MCF 10A (cell line): ENCODE measurements at places on chromosomes 4 and X.

DNA sequence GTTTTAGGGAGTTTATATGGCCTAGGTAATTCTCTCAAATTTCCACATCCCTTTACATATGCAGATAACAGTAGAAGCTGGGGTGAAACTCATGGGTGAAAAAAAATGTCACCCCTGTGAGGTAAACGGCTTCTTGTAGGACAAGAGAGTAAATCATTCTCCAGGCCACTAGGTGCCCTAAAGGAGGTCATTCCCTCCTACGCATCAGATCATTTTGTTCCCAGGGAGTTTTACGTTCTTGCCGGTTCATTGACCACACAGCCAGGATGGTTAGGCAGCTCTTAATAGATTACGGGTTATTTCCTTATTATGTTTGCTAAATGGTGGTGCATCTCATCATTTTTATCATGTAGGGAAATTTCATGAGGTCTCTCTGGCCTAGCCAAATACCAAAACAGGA is 225.8 kb upstream of the NOCT start:
- DNase-seq, result no peak

DNA sequence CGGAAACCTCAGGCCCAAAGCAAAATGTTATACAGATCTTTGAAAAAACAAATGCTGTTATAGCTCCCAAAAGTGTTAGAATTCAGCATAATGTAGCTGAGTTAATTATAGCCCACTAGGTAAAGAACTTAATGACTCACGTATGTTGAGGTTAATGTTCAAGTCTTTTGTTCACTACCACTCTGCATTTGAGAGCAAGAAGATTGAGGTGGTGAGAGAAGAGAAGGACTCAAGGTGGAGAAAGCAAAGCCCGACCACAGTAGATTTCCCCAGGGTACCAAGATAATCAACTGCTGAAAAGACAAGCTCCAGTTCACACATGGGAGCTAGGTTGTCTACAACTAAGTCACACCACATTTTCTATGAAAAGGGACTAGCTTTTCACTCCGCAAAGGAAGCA is 480.2 kb downstream of the DTHD1 start:
- no peak for DNase-seq

GRCh38 chrX:123983240-123983639 is 21.7 kb downstream of the STAG2 start:
- no peak for DNase-seq

DNA sequence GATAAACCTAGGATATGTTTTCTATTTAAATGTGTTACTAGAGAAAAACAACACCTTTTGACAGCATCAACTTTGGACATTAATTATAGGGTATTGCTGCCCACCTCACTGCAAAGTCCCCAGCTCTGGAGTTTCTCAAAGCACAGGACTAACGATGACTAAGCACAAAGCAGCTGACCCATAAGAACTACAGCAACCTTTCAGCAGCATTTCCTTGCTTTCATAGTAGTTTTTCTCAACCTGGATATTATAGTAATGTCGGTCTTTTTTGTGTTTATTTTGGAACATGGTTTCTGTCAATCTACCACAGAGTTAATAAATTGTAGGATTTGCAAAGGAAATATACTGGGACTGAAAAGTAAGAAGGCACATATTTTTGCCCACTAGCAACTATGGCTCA is 21.5 kb downstream of the HHIP start:
- peak; percentile 15 for DNase-seq

DNA sequence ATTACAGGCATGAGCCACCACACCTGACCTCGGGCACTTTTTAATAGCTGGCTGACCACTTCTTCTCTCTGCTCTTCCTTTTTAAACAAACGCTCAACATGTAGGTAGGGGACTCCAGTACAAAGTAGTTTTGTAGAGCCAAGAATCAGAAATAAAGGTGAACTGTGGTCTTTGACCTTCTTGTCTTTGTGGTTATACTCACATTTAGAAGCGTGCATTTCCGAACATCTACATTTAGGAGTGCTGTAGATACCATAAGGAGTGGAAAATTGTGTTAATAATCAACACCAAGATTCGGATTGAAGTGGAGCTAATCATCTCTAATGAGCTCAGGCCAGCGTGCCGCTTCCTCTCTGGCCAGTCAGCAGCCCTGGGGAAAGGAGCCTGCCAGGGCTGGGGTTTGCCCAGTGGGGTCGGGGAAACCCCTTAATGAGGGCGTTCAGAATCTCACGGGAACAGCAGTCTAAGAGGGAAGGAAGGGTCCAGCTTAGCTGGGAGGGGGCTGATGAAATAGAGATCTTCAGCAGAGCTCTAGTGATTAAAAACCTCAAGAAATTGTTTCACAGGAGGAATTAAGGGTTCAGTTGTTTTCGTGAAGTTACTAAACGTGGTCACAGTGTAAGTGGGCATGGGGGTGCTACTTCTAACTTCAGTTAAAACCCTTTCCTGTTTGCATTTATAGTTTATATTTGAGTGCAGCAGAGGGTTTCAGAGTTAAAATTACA is 81.2 kb downstream of the GAB1 start:
- DNase-seq, result no peak

- DNase-seq, result no peak
Observed at GRCh38 chr4:25937801-25938200, 23.8 kb downstream of the SMIM20 start.

- peak; percentile 83 for DNase-seq
Observed at GRCh38 chr4:39085891-39086290, 23.9 kb downstream of the KLHL5 start.

- peak; percentile 50 for DNase-seq
Observed at GRCh38 chrX:53682885-53683555, 3.5 kb downstream of the HUWE1 start.

GRCh38 chr4:149638073-149638472 is 177.6 kb downstream of the IQCM start:
- peak; percentile 51 for DNase-seq

DNA sequence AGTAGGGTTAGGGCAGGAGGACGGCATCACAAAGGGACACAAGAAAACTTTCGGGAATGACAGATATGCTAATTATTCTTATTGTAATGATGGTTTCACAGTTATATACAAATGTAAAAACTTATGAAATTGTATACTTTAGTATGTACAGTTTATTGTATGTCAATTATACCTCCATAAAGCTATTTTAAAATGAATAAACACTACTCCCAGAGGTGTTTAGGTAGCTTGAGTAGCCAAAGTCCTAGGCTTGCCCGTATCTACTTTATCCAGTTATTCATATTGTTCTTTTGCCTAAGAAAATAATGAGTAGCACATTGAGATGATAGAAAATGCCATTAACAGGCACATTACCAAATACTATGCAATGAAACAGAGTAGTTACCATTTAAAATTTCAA is 43.0 kb downstream of the RPS6KA6 start:
- no peak for DNase-seq
